ENCODE measurements at places on chromosomes 7 and 10.

DNA sequence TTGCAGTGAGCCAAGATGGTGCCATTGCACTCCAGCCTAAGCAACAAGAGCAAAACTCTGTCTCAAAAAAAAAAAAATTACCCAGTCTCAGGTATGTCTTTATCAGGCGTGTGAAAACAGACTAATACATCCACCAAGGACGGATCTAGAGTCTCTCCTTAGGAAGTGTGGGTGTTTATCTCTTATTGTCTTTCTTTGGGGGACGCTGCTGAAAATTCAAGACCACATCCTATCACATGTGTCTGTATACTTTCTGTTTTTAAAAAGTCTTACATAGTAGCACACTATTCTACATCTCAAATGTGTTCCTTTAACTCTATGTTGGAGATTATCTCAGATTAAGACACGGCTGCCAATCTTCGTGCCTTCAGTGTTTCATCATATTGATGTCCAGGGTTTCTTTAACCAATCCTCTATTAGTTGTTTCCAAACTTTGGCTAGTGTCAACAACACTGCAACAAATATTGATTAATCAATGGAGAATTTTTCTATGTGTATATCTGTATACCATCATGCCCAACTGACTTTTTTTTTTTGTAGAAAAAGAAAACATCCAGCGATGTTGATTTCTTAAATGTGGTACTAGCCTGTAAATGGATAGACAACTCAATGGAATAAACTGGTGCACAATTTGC, 92.3 kb upstream of the KDM7A start:
- DNase-seq: no peak

GRCh38 chr10:94785211-94785610, 22.7 kb downstream of the CYP2C19 start:
- DNase-seq: no peak

DNA sequence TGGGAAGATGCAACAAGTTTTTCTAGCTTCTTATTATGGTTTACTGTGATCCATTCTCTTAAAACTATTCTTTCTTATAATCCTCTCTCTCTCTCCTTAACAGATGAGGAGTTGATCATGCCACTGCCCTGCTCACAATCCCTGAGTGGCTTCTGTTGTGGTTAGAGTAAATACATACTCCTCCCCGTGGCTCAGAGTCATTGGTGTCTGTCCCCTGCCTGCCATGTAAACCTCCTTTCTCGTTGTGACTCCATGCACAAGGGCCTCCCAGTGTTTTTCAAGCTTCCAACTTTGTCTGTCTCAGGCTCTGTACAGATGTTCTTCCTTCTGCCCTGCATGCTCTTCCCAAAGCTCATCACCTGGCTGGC, 20.4 kb downstream of the CCNY start:
- DNase-seq: no peak

DNA sequence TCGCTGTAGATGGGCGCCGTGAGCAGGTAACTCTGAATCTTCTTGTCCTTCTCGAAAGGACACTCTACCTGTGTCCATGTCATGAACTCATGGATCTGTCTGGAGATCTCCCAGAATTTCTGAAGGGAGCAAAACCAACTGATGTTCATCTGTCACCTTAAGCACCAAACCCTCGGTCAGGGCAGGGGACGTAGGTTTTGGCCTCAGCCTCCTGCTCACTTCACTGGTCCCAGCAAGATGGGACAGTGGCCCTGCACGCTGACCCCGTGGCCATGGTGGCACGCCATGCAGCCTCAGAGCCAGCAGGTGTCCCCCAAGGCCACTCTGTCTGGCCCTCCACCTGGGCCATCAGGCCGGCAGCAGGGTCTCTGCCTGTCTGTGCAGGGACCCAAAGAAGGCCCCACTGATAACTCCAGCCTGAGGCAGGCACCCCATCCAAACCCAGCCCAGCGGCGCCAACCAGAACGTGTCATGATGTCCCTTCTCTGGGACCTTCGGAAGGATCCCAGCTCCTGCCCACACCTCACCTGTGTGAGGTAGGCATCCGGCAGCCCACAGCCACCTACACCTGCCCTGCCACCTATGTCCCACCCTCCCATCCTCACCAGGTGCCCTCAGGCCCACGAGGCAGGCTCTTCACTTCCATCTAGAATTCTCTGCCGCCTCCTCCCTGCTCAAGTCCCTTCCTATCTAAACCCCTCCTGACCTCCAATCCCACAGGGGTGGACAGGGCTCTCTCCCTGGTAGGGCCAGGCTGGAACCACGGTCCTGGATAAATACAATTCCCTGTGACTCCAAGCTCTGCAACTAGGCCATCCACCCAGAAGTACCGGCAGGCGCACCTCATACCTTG, 59.0 kb downstream of the CSGALNACT2 start:
- DNase-seq: no peak

DNA sequence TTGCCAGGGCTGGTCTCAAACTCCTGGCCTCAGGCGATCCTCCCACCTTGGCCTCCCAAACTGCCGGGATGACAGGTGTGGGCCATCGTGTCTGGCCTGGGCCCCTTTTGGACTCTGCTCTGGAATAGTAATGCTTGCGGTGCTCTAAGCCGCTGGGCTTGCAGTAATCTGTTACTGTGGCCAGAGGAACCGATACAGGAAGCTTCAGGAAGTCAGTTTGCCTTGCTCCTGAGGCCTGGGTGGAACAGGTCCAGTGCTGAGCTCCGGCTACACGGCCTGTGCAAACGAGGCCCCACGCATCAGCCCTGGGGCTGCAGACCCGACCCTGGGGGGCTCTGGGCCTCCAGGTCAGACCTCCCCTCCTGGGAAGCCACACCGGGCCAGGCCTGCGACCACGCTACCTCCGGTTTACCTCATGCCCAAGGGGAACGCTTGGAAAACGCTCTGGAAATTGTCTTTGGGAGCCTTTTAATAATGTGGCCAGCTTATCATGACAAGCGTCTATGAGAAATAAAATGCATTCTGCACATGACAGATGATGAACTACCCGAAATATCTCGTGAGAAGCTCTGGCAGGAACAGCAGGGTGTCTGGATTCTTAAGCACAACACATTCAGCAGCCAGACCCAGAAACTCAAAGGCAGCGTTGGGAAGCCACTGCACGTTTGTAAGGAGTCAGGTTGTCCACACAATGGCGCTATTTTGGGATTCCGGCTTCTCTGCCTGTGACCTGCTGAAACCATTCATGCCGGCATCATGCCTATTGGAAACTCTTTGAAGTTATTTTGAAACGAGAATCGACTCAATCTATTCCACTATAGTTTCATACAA, 10.1 kb upstream of the ADAP1 start:
- DNase-seq: no peak

DNA sequence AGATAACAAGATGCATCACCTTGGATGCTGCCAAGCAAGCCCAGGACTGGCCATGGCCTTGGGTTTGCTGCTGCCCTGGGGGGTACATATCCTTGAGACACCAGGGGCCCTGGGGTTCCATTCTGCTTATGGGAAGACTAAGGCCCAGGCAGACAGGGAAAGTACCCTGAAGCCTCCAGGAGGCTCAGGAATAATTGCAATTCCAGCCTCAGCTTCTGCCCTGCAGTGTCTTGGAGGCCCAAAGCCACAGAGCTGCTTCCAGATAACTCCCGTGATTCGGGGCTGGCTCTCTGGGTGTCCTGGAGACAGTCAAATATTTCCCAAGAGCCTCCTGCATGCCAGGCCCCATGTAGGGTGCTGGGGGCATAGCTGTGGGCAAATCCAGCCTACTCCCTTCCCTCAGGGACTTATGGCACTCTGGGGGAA, 22.6 kb downstream of the MYL10 start:
- no peak for DNase-seq

GRCh38 chr7:6306471-6306870, 34.0 kb upstream of the CYTH3 start:
- DNase-seq: no peak

GRCh38 chr7:91127959-91128358, 136.3 kb upstream of the FZD1 start:
- DNase-seq: no peak

- DNase-seq: no peak
These were observed 152.5 kb upstream of the CHST15 start for GRCh38 chr10:124245806-124246440.

DNA sequence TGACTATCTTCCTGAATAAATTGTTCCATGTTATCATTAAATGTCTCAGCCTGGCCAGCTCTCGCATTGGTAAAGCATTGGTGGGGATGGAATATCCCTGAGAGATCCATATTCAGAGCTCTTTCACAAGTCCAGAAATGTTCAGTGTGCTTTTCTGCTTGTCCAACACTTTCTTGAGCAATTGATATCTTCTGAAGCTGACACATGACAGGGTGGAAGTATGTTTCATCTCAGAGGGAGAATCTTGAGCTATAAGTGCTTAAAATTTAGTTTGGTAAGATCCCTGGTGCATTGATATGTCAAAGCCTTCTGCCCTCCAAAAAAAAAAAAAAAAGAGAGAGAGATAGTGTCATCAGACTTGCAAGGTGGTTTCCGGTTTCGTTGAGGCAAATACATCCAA, 7.4 kb downstream of the IFIT3 start:
- DNase-seq: no peak

DNA sequence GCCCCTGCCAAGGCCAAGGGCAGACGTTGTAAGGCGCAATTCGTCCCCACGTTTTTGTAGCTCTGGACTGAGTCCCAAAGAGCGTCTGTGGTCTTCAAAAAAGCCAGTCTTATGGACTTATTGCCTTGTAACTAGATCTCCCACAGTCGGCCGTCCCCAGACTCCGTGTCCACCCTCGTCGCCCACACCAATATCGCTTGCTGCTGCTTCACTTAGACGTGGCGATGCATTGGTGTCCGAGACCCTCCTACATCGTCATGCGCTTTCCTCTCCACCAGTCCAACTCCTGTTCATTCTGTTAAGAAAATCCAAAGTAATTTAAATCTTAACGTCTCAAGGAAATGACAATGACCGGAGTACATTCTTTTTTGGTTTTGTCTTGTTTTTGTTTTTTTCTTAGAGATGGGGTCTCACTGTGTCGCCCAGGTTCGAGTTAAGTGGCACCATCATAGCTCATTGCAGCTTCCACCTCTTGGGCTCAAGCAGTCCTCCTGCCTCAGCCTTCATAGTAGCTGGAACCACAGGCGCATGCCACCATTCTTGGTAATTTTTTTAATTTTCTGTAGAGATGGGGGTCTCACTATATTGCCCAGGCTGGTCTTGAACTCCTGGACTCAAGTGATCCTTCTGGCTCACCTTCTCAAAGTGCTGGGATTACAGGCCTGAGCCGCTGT, 851 bp downstream of the KIFBP start:
- DNase-seq: no peak

GRCh38 chr10:16521311-16522016, at the start of gene C1QL3:
C1QL3 (minus strand) TSS chr10:16521879; CDS start chr10:16521065, 814 bp downstream.
- DNase-seq: peak; percentile 41

- no peak for DNase-seq
These were observed 434.3 kb downstream of the MDFIC start for GRCh38 chr7:115356139-115356746.

- DNase-seq: no peak
These were observed 524.5 kb downstream of the PHTF2 start for GRCh38 chr7:78323118-78323517.

GRCh38 chr10:103697787-103698186, 157.6 kb downstream of the SH3PXD2A start:
- DNase-seq: no peak

GRCh38 chr10:118873738-118874105, 119.0 kb upstream of the CACUL1 start:
- no peak for DNase-seq

GRCh38 chr7:48390388-48391327, 219.4 kb downstream of the ABCA13 start:
- no peak for DNase-seq

- DNase-seq: peak; percentile 66
These were observed 4.5 kb upstream of the PLXNA4 start for GRCh38 chr7:132580717-132581285.

- DNase-seq: no peak
These were observed 13.0 kb downstream of the MIOS start for GRCh38 chr7:7579638-7580037.

GRCh38 chr7:12226756-12227155, 15.7 kb downstream of the TMEM106B start:
- DNase-seq: no peak

GRCh38 chr7:101929256-101929655, 111.8 kb downstream of the CUX1 start:
- no peak for DNase-seq

GRCh38 chr10:72257051-72257892, 16.5 kb upstream of the DDIT4 start:
- DNase-seq: no peak

DNA sequence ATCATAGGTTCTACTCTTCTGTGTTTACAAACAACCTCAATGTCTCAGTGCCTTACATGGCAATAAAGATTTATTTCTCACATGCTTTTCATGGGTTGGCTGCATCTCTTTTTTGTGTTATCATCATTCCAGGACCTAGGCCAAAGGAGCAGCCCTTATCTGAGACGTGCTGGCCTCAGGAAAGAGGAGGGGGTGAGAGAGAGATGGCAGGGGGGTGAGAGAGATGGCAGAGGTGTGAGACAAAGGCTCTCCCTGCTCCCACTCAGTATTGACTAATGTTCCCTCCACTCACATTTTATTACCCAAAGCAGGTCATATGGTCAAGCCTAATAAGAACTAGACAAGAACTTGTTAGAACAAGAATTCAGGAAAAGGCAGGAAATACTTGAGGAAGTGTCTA, 120.1 kb upstream of the PRR15 start:
- no peak for DNase-seq

DNA sequence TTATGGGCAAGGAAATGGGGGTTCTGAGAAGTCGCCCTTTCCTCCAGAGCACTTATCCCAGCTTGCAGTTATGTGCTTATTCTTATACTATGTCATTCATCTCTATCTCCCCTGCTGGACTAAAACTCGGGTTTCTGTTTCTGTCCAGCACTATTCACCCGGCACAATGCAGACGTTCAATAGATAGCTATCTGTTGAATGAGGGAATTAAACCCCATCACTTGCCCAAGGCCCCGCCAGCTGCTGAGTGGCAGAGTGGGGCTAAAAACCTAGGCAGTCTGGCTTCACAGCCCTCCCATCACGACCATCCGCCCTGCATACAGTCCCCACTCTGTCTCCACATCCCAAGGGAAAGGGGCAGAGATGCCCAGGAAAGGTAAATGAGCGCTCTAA, 5.4 kb downstream of the SLIT1 start:
- DNase-seq: no peak

GRCh38 chr7:55502124-55502857, 70.0 kb downstream of the VOPP1 start:
- DNase-seq: no peak

- no peak for DNase-seq
These were observed 27.3 kb downstream of the RALA start for GRCh38 chr7:39650676-39651075.

DNA sequence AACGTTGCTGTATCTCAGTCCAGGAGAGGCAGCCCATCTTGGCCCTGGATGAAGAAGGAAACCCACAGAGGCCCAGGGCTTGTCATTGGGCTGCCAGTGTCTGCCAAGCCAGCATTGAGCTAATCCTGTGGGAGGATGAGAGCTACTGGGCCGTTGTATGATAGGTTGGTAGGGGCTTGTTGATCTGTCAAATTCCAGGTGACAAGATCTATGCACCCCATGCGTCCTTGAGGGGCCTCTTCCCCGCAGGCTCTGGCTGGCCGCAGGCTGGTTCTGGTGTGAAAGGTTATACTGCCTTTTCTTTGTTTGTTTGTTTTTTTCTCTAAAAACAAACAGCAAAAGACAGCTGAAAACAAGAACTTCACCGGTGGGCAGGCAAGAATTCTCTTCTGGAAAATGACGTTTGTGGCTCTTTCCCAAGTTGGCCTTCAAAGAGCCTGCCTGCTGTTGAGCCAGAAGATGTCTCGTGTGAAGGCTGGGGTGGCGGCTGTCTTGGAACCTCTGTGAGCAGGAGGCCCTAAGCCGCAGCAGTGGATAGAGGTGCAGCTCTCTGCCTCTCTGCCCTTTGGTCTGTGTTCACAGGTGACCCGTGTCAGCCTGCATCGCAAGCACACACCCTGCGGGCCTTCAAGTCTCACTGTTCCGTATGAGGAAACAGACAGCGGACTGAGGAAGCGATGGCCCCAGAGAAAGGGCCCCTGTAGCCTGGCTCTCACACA, 23.3 kb downstream of the CYP17A1 start:
- DNase-seq: no peak

Data from left hindlimb (tissue), 1 donor.